ENCODE measurements at places on chromosomes 6 and 20.
A peak's percentile ranks its signal among the peaks of the same experiment; 100 is the strongest.

DNA sequence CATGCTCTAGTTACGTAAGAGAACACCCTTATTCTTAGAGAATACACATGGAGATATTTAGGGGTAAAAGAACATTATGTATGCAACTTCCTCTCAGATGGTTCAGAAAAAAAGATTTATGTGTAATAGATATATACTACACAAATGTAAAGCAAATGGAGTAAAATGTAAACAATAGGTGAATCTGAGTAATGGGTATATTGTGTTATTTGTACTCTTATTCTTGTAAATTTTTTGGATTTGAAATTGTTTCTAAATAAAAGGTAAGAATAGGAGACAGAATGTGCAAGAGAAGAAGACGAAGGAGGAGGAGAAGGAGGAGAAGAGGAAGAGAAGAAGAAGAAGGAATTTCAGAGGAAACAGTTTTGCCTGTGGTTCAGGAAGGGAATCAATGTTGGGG, 22.5 kb upstream of the LCA5 start:
- no peak for DNase-seq

DNA sequence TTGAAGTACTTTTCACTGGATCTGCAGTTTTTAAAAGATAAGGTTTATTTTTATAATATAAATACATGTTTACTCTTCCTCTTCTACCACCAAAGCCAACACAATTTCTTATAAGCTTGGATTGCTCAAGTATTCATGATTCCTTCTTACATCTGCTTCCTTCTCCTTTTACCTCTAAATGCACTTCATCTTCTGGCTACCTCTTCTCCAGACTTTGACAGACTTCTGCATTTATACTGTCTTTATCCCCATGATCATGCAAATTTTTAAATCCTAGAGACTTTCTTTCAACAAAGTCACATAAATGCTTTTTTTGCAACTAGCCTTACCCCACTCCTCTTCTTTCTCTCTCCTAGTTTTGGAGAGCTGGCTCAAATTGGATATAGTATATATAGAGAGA, 142.9 kb downstream of the TFAP2B start:
- no peak for DNase-seq

- DNase-seq = no peak
These were observed 8.4 kb downstream of the PSMA7 start for GRCh38 chr20:62134735-62135231.

GRCh38 chr6:130908188-130908587, 81.0 kb downstream of the SMLR1 start:
- DNase-seq = no peak

GRCh38 chr20:36094497-36094896, 60.0 kb upstream of the EPB41L1 start:
- no peak for DNase-seq

GRCh38 chr6:72535124-72535523, 86.7 kb upstream of the KCNQ5 start:
- no peak for DNase-seq

DNA sequence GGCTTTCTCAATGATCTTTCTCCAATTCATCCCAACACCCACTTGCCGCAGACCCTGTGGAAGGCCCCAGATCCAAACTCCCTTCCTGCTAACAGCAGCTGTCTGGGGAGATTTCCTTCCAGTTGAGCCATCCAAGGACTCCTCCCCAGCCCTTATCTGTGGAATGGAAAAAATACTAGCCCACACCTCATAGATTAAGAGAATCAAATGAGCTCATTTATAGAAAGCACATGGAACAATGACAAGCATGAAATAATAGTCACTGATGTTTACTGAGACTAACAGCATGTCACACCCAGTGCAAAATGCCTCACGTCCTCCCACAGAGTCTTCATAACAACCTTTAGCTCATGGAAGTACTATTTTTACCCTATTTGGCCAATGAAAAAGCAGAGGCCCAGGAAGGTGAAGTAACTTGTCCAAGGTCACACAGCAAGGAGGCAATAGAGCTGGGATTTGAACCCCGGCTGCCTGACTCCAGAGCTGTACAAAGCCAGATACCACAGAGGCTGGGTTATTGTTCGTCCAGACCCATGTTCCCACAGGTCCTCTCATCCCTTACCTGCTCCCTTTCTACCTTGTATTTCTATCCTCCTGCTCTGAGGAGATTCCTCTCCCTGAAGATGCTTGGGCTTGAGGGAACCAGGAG, 23.4 kb upstream of the PTGIS start:
- DNase-seq = no peak

GRCh38 chr6:75694406-75694805, 54.6 kb upstream of the MYO6 start:
- DNase-seq = no peak

- no peak for DNase-seq
These were observed 348.4 kb downstream of the KIF16B start for GRCh38 chr20:16224836-16225235.

GRCh38 chr20:63522091-63522868, 1.7 kb downstream of the PPDPF start:
- DNase-seq = no peak

DNA sequence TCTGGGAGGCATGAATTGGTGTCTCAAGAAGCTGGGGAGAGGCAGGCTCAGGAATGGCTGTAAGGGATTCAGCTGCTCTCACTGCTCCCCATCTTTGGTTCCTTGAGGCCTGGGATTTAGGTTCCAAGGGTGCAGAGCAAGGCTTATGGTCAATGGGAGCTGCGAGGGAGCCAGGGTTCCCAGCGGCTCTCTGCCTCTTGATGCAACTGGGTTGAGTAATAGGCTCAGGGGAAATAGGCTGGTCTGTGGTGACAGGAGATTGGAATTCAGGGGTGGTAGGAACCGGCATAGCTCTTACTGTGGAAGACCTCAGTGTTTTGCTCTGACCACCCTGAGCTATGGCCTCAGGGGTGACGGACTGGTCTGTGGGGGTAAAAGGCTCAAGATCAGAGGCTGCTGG, 13.0 kb upstream of the NRM start:
- DNase-seq = no peak

GRCh38 chr20:37343212-37343993, 2.5 kb upstream of the SRC start:
- peak; percentile 33 for DNase-seq

DNA sequence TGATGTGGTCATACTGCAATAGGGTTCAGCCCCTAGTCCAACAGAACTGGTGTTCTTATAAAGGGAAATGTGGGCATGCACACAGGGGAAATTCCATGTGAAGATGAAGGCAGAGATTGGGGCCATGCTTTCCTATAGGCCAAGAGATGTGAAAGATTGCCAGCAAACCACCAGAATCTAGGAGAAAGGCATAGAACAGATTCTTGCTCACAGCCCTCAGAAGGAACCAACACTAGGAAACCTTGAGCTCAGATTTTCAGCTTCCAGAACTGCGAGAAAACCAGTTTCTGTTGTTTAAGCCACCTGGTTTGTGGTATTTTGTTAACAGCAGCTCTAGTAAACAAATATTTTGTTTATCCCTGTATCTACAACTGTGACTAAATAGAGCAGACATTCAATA, 197.6 kb upstream of the CITED2 start:
- DNase-seq = no peak

DNA sequence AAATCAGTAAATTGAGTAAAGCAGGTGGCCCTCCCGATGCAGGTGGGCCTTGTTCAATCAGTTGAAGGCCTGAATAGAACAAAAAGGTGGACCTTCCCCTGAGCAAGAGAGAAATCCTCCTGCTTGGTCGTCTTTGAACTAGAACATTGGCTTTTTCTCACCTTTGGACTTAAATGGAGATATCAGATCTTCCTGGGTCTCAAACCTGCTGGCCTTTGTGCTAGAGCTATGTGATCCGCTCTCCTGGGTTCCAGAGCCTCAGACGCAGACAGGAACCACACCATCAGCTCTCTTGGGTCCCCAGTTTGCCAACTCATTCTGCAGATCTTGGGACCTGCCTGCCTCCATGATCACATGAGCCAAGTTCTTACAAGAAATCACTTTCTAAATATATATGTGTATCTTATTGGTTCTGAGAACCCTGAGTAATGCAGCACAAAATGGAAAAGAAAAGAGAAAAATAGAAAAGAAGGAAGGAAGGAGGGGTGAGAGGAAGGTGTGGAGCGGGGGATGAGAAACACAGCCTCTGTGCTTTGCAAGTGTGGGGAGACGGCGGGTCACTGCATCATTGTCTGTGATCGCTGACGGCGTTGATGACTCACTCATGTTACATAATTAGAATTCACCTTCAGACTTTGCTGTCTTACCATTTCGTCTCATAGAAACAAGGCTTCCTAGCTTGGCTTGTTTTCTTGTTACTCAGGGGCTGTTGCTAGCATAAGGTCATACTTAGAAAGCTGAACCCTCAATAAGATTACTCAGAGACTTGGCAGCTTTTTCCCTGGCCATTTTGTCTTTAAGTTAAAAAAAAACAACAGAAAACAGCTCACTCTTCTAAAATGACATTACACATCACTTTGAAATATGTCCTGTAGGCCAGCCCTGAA, 85.7 kb upstream of the NEDD9 start:
- no peak for DNase-seq

- no peak for DNase-seq
These were observed 45.2 kb downstream of the MUC22 start for GRCh38 chr6:31055441-31055840.

- DNase-seq = no peak
These were observed 7.4 kb upstream of the RBCK1 start for GRCh38 chr20:400454-401275.

DNA sequence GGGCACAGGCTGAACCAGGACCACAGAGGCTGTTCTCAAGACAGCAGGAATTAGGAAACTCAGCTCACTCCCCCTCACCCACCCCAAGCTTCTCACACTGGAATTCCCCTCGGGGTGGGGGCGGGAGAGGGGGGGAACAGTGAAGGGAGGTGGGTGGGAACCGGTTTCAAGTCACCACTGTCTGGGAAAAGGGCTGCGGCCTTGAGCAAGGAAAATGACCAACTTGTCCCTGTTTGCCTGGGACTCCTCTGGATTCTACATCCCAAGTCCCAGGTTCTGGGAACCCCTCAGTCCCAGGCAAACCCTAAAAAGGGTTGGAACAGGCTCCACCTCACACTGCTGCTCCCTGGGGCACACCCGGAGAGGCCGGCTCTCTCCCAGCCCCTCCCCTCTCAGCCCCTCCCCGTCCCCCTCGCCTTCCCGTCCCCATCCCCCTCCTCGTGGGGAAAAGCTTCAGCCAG, 230.7 kb downstream of the TFAP2C start:
- no peak for DNase-seq

DNA sequence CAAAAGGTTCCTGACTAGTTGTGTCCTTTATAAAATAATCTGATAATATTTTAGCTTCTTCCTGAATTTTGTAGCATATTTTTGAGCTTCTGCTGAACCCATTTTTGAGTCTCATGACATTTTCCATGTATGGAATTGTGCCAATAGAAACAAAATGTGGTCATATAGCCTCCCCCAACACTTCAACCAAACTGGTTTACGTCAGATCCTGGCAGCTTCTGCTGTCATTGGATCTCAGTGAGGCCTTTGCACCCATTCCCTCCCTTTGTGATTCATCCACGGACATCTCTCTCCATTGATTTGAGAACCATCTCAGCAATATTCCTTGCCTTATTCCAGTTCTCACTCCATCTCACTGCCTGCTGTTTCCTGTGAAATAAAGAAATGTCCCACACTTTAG, 166.0 kb upstream of the PROKR2 start:
- no peak for DNase-seq

- DNase-seq = no peak
These were observed 28.8 kb downstream of the TFAP2C start for GRCh38 chr20:56657879-56658278.

DNA sequence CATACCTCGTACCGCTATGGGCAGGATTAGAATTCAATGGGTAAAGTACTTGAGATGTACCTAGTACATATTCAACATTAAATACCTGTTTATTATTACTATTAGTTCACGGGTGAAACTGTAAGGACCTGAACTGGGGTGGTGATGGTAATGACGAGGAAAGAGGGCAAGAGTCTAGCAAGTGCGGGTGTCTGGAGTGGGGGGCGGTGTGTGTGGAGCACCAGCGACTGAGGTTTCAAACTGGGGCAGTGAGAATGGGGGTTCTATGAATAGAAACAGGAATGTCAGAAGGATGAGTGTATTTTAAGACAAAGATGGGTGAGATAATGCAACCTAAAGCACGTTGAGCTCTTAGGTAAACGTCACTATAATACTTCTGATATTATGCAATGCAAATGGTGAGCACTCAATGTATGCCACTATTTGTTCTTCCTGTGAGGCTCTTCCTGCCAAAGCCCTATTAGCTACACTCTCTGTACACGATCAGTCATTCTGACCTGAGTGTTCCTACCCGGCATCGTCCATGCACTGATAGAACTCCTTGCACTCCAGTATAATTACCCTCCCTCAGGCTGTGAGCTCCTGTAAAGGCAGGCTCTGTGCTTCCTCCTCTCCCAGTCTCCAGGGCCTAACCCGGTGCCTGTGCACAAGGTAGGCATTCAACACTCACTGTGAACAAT, 55.0 kb downstream of the ALDH5A1 start:
- DNase-seq = no peak

DNA sequence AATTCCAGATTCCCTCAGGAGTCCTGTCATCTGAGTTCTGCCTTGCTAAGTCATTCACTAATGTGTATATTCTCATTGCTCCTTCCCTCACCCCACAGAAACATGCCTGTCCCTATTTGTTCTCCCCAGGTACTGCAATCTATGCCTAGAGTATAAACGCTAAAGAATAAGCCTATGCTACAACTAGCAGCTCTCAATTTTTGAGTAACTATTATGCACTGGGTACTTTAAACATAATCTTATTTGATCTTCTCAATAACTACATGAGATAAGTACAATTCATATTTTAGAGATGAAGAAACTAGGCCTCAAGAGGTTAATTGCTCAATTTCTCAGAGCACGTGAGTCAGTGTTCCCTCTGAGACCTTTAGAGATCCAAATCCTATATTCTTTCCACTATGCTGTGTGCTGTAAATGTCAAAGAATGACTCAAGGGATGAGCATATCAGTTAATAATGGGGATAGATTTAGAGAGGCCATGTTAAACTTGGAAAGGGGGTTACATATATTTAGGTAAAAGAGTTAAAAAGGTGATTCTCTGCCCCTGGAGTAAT, 423.8 kb upstream of the ADGRB3 start:
- no peak for DNase-seq

GRCh38 chr6:80676386-80676785, 569.9 kb downstream of the BCKDHB start:
- DNase-seq = no peak

DNA sequence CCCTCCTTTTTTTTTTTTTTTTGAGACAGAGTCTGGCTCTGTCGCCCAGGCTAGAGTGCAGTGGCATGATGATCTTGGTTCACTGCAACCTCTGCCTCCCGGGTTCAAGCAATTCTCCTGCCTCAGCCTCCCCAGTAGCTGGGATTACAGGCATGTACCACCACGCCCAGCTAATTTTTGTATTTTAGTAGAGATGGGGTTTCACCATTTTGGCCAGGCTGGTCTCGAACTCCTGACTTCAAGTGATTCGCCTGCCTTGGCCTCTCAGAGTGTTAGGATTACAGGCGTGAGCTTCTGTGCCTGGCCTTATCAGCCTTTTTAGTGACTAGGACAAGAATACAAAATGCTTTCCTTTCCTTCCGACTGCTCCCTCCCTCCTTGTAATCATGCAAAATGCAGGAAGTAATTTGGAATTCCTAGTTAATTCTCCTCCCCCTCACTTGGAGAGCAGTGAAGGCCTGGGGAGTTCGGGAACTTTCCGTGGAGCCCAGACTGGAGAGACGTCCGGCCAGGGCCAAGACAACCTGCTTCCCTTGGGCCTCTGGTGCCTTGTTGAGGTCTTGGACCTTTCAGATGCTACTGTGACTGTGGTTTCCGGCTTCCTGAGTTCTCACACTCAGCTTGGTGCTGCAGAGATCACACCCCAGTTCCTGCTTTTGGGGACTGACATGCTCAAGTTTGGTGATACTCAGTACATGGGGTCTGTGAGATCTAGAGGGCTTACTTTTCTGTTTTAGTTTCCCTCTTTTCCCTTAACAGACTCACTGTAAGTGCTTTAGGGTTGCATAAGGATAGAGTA, 3.9 kb upstream of the PHF20 start:
- no peak for DNase-seq
